ENCODE measurements at places on chromosomes 3 and 15. TPM values are rescaled to one million over a fixed set of nuclear protein-coding genes. Genes with fewer than 3 reads are reported as not detected.

DNA sequence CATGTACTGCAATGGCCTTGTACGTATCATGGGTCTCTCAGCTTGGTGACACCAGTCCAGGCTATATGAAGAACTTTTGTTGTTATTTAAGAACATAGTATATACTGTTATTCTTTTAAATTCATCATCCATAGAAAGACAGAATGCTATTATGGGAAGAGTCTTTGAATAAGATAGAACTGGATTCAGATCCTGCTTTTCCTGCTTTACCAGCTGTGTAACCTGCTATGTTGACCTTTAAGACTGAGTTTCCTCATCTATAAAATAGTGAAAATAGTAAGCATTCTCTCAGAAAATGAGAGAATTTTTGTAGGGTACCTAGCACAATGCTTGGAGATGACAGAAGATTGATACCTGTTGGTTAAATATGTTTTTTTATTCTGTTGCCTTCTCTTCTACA lies 204.1 kb upstream of the TBL1XR1 start:
- no peak for DNase-seq

DNA sequence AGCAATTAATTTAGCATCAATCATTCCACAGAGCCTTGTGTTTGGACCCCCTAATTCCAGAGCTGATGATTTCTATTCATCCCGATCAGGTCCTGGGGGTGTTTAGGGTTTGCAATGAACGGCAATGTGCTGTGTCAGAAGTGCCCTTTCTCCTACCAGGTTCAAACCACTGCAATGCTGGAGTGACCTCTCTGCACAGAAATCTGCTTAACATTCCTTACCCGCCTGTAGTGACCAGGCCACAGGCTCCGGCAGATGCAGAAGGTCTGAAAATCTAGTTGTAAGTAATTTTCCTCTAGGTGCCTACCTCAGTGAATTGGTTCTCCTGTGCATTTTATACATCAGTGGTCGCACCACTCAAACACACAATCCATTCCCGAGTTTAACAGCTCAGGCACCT lies 725.3 kb upstream of the CFAP20DC start:
- no peak for DNase-seq

Gene DZIP1L
- total RNA-seq, result 14.4 TPM

DNA sequence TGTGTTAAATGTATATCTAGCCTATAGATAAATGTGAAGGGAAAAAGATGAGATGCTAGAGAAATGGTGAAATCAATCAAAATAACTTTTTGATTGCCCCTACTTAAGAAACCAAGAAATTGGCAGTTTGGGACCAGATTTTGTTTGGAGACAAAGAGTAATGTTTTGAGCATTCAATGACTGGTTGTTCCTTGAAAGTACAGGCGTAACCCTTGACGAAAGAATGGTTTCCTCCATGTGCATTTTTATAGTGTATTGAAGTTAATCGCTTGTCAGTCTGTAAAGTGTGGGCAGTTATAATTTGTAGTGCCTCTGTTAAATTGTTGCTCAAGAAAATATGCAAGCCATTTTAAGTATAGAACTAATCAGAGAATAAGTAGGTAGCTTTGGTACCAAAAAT lies 1.2 kb downstream of the KIF23 start:
- DNase-seq, result no peak

DNA sequence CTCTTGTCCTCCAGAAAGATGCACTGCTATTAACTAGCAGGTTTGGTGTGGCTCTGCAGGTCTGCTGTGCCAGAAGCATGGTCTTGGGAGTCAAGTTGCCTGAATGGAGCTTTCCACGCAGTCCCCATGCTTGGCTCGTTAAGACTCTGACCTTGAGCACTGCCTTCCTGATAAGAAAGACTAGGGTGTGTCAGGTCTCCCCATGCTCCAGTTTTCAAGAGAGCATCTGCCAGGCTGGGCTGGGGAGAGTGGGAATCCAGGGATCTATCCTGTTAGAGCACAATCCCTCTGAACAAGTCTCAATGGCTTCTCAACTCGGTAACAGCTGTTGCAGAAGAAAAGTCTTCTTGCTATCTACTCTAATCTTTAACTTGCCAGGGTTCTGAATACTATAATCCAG lies 98.2 kb downstream of the TJP1 start:
- DNase-seq, result no peak

Gene PDCD6IP
- 156 TPM for total RNA-seq

GRCh38 chr15:53869044-53869805 lies 109.0 kb upstream of the UNC13C start:
- no peak for DNase-seq

Data from A172 (cell line).